BJ (cell line): ENCODE measurements at places on chromosomes 4 and X. TPM values are rescaled to one million over a fixed set of nuclear protein-coding genes. Genes with fewer than 3 reads are reported as not detected.

Gene IL2RG
- 0.13 TPM in 1 of 2 replicates, not detected in the other for polyA plus RNA-seq

Gene PGAM4
- polyA plus RNA-seq = 0.48 and 0.53 TPM in 2 replicates

Gene FMR1
- polyA plus RNA-seq = 9.1 and 14.3 TPM in 2 replicates

Gene NOX1
- not detected in 2 replicates for polyA plus RNA-seq

Gene RIPPLY1
- 0.06 TPM in 1 of 2 replicates, not detected in the other for polyA plus RNA-seq

Gene CORIN
- 19.3 and 22.1 TPM in 2 replicates for polyA plus RNA-seq

Gene PABPC1L2A
- polyA plus RNA-seq = not detected in 2 replicates

Gene GIMD1
- polyA plus RNA-seq = not detected in 2 replicates

DNA sequence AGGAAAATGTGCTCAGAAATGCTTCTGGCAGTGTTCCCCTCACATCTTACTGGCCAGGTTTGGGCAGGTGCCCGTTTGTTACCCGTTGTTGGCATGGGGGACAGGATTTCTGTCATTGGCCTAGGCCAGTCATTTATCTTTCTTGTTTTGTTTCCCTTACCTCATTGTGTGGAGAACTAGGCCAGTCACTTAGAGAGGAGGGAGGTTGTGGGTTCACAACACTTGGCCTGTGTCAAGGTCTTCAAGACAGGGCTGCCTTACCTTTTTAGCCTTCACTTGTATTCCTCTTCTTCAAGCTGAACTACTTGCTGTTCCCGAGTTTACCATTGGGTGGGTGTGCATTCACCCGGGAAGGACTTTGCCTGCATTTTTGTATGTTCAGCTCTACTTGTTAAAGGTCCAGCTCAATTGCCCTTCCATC, 17.7 kb downstream of the SNX25 start:
- DNase-seq = no peak

DNA sequence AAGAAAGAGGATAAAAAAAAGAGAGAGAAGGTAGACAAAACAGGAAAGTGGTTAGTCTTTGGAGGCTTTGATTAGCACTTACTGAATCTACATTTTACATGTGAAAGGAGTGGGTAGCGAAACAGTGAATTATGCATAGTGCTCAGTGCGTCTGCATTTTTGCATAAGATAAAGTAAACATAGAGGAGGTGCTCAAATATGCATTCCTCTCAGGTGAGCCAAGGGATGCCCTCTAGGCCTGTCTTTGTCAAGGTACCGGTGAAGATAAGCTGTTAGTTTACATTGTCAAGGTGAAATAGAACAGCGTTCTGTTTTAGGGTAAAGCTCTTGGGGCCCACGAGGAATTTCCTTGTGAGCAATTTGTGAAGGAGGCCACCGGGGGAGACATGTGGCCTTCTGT, 260.6 kb downstream of the TRIML1 start:
- DNase-seq = no peak

- DNase-seq = no peak
Observed at GRCh38 chr4:78288327-78288726, 231.2 kb downstream of the FRAS1 start.

DNA sequence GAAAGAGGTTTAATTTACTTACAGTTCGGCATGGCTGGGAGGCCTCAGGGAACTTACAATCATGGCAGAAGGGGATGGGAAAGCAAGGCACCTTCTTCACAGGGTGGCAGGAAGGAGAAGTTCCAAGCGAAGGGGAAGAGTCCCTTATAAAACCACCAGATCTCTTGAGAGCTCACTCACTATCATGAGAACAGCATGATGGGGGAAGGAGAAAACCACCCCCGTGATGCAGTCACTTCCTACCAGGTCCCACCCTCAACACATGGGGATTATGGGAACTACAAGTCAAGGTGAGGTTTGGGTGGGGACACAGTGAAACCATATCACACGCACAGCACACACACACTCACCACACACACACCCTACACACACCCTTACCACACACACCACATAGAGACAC, 104.3 kb downstream of the DCTD start:
- DNase-seq = no peak

- DNase-seq = no peak
Observed at GRCh38 chr4:93749292-93749761, 79.2 kb upstream of the ATOH1 start.

DNA sequence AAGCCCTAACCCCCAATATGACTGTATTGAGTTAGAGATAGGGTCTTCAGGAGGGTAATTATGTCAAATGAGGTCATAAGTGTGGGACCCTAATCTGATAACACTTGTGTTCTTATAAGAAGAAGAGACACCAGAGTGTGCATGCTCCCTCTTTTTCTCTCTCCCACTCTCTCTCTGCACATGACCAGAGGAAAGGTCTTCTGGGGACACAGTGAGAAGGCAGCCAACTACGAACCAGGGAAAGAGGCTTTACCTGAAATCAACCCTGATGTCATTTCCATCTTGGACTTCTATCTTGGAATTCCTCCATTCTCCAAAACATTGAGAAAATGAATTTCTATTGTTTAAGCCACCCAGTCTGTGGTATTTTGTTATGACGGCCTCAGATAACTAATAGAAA, 97.2 kb upstream of the MAD2L1 start:
- no peak for DNase-seq

DNA sequence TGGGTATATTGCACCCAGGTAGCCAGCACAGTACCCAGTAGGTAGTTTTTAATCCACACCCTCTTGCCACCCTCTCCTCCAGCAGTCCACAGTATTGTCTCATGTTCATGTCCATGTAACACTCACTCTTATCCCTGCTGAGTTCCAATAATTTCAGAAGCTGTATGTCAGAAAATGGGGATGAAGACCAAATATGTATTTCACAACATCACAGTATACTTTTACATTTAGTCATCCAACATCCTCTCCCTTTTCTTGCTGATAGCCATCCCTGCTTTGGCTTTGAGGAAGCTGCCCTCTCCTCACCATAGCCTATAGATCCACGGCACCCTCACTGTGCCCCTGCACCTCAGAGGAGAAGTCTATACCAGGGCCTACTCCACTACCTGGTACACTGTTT, 126.0 kb upstream of the LDB2 start:
- no peak for DNase-seq

DNA sequence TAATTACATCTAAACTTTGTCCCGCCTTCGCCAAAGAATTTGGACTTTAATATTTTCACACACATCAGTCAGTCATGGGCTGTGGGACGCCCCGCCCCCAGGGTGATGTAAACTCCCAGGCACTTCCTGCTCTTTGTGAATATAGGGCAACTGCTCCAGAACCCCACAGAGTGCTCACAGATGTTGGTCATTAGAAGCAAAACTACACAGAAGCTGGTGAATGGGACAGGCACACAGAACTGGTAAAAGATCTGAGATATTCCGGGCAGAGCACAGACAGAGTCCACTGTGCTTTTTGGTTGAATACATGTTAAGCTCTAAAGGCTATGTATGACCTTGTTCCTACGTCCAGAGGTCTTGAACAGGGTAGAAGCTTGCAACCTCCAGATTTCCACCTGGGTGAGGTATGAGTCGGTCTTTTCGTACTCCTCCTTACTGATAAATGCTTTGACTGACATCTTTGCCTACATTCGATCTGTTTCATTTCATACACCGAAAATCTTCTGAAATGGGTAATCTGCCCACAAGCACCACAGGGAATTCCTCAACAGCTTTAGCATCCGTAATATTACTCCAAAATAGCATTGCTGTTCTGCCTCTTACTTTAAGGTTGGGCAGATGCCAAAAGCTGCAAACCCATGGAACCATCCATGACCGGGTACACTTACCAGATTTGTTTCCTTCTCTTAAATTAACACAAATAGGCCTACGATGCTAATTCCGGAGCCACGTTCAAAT, 144.6 kb downstream of the AMELX start:
- DNase-seq = no peak

DNA sequence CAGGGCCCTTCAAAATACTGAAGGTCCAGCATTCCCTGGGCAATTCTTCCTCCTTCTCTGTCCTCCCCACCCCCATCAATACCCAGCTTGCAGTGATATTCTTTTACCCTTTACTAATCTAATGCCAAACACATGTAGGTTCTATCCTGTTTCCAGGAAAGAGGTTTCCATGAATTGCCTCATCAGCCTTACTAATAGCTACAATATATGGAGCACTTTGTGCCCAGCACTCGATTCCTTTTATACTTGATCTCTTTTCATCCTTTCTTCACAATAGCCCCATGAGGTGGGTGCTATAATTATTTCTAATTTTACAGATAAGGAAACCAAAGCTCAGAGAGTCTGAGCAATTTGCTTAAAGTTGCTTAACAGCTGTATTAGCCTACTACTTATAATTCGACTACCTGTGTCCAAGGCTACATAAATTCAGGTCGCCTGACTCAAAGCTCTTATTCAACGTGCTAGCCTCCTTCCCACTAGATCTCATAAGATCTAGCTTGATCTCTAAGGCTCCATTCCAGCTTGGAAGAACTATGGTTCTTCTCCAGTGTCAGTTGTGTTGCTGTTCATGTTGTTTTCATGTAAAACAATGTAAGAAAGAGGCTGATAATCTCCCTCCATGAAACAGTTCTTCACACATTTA, 229.6 kb upstream of the PGRMC2 start:
- DNase-seq = no peak

- DNase-seq = no peak
Observed at GRCh38 chr4:123990310-123990870, 593.8 kb downstream of the SPRY1 start.

DNA sequence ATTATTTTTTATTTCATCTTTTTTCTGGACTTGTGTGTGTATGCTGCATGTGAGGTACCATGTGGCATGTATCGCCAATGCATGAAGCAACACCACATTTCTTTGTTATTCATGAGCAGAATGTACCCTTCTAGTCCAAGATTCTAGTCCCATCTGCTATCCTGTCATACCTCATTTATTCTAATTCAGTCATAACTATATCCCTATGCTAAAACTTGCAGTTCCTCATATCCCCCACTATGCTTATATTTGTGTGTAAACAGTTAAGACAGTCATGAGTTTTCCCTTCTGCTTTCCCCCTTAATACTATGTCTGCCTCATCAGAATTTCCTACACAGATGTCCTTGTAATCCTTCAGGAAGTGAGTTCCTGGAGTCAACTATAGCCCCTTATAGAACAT, 19.7 kb downstream of the OCRL start:
- no peak for DNase-seq

- peak; percentile 83 for DNase-seq
Observed at GRCh38 chr4:176443117-176443516, 123.4 kb downstream of the SPCS3 start.

DNA sequence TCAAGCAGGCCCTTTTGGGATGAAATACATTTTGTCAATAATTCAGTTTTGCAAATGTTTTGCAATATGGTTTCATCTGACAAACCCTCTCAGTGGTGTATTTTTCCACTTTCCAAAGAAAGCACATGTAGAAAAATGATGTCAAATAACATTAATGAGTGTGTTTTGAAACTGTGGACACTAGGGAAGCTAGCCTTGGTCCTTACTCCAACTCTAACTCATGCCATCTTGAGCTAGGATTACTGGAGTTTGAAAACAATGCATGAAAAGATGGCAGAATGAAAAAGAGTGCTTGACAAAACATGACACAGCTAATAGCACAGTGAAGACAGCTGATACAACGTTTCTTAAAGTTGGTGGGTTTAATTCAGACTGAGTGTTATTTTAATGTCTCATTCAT, 41.4 kb downstream of the HAND2 start:
- no peak for DNase-seq

GRCh38 chrX:97234471-97235081, 350.9 kb downstream of the RPA4 start:
- DNase-seq = no peak

GRCh38 chr4:86294883-86295282, 65.0 kb downstream of the MAPK10 start:
- no peak for DNase-seq

- DNase-seq = no peak
Observed at GRCh38 chrX:20056704-20057103, 60.0 kb downstream of the MAP7D2 start.

- no peak for DNase-seq
Observed at GRCh38 chr4:87911252-87911774, 64.2 kb upstream of the SPP1 start.

GRCh38 chr4:175374459-175374858, 437.6 kb downstream of the GPM6A start:
- DNase-seq = no peak

DNA sequence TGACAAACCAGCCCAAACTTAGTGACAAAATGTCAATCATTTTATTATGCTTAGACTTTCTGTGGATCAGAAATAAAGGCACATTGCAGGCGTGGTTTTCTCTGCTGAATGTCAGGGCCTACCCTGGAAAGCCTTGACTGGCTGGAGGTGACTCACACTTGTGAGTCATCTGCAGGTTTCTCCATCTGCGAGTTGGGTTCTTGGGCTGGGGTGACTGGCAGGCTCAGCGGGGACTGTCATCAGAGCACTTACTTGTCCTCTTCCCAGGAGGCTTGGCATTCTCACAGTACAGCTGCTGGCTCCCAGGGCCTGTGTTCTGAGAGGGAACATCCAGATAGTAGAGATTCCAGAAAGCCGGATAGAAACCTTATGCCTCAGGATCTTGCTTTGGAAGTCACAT, 153.8 kb upstream of the AGA start:
- DNase-seq = no peak

GRCh38 chr4:40579983-40580382, 49.7 kb downstream of the RBM47 start:
- peak; percentile 66 for DNase-seq

- no peak for DNase-seq
Observed at GRCh38 chr4:10803713-10804343, 119.3 kb upstream of the CLNK start.

- DNase-seq = no peak
Observed at GRCh38 chrX:106726485-106727437, at the start of gene RNF128. RNF128 (plus strand) TSS chrX:106726701; CDS start chrX:106726914, 213 bp downstream.

GRCh38 chr4:105102016-105102415, 44.7 kb upstream of the TET2 start:
- no peak for DNase-seq

GRCh38 chr4:53563824-53564223, 27.5 kb downstream of the LNX1 start:
- no peak for DNase-seq

DNA sequence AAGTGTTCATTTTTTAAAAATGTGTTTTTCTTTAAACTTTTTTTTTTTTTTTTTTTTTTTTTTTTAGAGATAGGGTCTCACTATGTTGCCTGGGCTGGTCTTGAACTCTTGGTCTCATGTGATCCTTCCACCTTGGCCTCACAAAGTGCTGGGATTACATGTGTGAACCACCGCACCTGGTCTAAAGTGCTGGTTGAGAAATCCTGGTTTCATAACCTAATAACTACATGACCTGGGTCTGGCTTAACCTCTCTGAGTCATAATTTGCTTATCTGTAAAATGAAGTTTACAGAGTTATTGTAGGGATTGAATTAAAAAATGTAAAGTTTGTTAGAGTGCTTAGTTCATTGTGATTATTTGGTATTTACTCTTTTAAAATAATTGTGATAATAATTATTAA, 5.2 kb downstream of the HSD17B13 start:
- no peak for DNase-seq

DNA sequence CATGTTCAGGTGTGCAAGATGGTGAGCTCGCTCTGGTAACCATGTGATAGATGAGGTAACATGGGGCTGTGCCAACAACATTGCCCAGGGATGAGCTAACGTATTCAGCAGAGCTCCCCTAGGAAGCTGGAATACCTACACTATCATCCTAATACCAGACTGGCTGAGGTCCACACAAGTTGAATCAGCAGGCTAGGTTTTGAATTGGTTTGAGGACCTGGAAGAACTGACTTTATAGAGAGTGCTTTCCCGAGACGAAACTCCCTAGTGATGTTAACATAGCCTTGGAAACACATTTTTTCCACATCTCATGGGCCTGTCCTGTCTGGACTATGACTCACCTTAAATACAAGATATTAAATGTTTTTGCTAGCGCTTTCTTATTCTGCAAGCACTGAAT, 56.7 kb downstream of the IGFBP7 start:
- no peak for DNase-seq
